Stimulated activated CD8-positive, alpha-beta memory T cell treated with anti-CD3 and anti-CD28 coated beads, Interleukin-15, amount 100 ng/mL, for 48 hours (primary cell): ENCODE measurements at places on chromosomes 6 and 20.

- DNase-seq = no peak
Observed at GRCh38 chr20:37020636-37021035, 69.1 kb upstream of the SAMHD1 start.

- no peak for DNase-seq
Observed at GRCh38 chr6:113968472-113968871, 2.5 kb downstream of the HDAC2 start.

- no peak for DNase-seq
Observed at GRCh38 chr20:24657196-24657595, 187.8 kb downstream of the SYNDIG1 start.

DNA sequence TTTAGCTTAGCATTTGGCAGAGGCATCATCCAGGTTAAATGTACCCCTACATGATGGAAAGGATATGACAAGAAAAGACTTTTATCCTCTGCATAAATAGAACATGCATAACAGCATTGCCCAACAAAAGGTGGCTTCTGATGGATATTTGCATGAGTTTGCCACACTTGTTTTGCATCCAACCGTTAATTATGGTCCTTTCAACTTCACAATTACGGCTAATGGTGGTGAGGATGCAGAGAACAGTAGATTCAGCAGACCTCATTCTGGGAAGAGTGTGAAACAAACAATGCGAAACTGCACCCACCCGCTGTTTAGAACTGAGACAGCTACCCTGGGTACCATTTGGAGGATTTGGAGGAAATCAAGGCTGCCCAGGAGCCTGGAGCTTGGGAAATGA is 690.9 kb upstream of the CHD6 start:
- no peak for DNase-seq

- no peak for DNase-seq
Observed at GRCh38 chr20:46945465-46945864, 50.8 kb downstream of the EYA2 start.

- DNase-seq = no peak
Observed at GRCh38 chr6:153099636-153100035, 31.4 kb downstream of the RGS17 start.

DNA sequence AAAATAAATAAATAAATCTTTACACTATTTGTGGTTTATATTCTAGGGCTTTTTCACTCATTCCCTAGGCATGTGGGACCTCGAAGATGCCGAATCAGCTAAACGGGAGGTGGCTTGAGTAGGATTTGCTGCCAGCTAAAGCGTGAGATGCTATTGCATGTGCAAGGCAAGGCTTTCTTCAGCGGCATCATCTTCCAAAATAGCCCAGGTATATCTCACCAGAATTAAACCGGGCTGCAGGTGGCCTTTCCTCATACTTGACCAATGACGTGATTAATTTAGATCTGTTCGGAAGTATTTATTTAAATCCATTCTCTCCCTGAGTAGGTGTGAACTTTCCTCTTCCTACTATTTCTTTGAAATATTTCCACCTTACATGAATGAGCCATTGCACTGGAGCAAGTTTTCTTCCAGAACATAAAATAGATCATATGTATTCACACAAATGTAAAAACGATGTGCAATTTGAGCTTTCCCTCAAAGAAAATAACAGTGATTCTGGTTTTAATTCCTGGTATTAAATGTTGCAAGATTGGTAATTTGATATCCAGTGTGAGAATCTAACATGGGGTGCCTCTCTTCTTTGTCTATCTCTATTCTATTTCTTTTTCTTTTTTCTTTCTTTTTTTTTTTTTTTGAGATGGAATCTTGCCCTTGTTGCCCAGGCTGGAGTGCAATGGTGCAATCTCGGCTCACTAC is 24.3 kb upstream of the ZNF217 start:
- DNase-seq = no peak

DNA sequence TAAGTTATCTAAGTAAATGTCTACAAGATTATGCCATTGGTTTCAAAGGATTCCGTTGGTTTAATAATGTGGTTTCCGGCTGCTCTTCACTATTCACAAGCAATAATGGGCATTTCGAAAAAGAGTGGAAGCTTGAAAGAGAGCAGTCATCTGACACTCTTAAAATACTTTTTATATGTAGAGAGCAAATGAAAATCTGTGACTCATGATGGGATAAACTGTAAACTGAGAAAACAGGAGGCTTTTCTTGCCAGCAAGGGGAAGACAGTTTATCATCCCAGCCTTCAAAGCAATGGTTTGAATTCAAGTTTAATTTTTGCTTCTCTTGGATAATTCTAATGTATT is 145.7 kb downstream of the KHDC1L start:
- no peak for DNase-seq

- DNase-seq = no peak
Observed at GRCh38 chr20:416950-417800, 9.1 kb downstream of the RBCK1 start.

GRCh38 chr6:19983374-19983773 is 146.2 kb downstream of the ID4 start:
- DNase-seq = no peak

GRCh38 chr6:18792866-18793265 is 405.7 kb downstream of the RNF144B start:
- no peak for DNase-seq

GRCh38 chr6:85674604-85675003 is 31.9 kb upstream of the SYNCRIP start:
- no peak for DNase-seq

- DNase-seq = peak; percentile 46
Observed at GRCh38 chr6:3324262-3324942, 65.7 kb downstream of the PSMG4 start.

DNA sequence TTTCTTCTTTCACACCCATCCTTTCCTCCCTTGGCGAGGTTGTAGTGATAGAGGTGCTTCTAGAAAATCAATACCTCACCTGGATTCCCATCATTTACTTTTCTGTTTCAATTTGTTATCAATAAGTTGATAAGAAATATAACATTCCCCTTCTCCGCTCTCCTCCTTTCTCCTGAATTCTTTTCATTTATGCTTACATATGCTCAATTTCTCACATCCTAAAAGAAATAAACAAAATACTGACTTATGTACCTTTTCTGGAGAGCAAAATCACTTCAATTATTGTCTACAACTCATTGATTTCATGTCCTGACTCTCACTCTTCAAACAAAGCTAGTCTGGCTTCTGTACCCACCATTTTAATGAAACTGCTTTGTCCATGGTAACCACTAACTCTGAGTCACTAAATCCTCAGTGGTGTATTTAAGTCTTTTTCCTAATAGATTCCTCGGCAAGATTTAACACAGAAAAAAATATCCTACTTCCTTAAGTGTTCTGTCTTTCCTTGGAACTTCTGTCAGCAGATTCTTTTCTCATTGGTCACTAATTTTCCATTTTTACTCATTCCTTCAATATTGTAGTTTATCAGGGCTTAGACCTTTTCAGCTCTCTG is 289.6 kb downstream of the RFPL4B start:
- DNase-seq = no peak

DNA sequence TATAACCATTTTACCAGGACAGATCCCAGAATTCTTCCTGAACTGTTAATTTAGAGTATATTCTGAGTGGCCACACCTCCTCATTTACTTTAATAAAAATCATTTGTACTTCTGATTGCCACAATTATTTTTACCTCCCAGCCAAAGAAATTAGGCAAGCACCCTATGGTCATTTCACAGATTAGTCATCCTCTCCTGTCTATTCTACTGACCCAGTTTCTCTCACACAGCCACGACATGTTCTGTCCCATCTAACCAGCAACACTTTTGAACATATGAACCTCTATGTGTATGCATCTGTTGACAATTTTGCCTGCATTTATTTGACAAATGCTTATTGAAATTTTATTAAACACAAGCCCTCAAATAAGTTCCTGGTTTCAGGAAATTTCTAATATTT is 202.6 kb upstream of the STXBP5 start:
- no peak for DNase-seq

DNA sequence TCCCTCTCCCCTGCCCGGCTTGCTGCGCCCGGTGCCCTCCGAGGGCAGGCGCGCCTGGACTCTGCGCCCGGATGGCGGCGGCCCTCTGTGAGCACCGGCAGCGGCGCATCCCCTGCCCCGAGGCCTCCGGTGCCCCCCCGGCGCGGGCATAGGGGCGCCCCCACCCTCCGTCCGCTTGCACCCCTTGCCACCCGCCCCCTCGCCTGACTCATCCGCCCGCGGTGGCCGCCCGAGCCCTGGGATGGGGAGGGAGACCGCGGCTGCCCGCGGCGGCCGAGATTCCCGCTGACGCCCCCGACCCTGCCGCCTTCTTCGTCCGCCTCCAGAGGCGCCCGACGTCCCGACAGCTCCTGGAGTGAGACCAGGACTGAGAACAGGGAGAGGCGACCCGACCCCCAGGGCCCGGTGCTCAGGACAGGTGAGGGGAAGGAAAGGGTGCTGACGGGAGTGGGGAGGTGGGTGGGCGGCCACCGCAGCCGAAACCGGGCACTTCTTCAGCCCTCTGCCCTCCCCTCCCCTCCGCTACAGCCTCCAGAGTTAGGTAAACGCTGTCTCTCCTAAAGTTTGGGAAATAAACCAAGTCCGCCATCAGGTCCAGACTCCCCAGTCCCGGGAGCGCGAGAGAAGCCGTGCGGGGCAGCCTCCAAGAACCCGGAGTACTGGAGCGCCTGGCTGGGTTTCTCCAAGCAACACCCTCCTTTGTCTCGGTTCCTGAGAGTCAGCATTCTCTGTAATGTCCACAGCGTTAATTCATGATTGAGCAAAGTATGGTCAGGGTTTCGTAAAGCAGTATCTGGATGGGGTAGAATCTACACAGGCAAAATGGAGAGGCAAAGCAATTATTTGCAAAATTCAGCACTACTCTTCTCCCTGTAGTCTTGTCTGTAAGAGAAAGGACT is 539 bp downstream of the TMEM200A start:
- peak; percentile 28 for DNase-seq
